ENCODE measurements at places on chromosomes 11 and 22. TPM values are rescaled to one million over a fixed set of nuclear protein-coding genes. Genes with fewer than 3 reads are reported as not detected.

CLMP gene
- 47.1 TPM for polyA plus RNA-seq

DNA sequence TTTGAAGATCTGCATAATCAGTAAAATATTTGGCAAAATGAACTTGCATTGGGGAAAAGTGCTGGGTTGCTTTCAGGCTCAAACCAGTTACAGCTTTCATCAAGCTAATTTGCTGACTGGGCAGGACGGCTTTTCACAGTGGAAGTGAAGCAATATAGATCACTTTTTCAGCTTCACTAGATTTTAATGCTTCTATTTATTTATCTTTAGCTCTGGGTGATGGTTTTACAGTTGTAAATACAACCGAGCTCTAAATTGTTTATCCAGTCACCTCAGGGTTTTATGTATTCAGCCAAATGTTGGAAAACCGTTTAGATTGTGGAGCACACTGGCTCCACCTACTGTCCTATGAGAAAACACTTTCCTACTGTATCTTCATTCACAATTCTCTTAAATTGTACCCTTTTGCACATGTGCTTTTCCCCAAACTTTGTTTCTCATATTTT is 58.2 kb downstream of the ACER3 start:
- peak; percentile 72 for DNase-seq

XBP1 gene
- 82.1 TPM for polyA plus RNA-seq

DNA sequence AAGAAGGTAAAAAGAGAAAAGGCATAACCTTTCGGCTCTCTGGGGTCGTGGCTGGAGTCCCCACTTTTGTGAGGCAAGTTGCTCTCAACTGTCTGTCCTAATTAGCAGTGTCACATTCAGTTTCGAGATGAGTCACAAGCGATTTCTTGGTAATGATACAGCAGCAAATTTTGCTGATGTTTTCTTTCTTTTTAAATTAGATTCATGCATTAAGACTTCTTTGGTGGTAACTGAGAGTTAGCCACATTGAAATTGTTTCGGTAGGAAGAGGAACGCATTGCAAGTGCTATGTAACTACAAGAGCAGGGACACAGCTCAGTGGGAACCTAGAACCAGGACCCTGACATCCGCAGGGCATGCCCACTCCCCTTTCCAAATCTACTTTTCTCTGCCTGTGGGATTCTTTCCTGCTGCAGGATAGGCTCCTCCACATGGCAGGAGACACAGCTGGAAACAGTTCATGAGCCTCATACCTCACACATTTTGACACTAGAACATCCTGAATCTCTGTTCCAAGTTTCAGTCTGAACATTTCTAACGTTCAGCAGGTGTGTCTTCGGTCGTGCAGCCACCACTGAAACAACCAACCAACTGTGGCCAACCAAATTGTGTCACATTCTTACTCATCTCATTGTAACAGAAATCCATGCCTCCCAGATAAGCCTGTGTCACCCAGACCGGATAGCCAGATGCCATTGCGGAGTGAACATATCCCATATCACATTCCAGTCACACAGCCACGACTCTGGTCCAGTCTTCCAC is 987.6 kb downstream of the NTM start:
- no peak for DNase-seq
